ENCODE measurements at places on chromosomes 5 and 9.
A peak's percentile ranks its signal among the peaks of the same experiment; 100 is the strongest.

DNA sequence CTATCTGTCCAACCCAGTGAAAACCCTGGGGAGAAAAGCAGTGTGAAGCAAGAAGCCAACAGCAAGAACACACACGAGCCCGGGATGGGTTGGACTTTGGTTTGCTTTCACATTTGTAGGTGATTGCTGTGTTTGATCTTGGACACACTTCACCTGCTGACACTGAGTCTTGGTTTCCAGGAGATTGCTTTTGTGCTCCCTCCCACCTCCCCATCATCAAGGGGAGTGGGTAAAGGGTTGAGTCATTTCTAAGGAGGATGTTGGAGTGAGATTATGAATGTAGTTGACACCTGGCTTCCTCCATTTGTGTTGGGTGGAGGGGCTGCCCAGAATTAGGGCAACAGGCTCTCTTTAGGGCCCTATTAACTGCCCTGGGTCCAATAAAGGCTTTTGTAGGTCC, 37.5 kb downstream of the ANKDD1B start:
- DNase-seq: no peak

DNA sequence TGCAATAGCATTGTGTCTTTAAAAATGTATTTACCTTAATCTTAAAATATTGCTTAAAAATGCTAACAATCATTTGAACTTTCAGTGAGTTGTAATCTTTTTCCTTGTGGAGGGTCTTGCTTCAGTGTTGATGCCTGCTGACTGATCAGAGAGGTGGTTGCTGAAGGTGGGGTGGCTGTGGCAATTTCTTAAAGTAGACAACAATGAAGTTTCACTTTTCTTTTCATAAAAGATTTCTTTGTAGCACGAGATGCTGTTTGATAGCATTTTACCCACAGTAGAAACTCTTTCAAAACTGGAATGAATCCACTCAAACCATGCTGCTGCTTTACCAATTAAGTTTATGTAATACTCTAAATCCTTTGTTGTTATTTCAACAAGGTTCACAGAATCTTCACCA, 50.8 kb downstream of the NR3C1 start:
- no peak for DNase-seq

DNA sequence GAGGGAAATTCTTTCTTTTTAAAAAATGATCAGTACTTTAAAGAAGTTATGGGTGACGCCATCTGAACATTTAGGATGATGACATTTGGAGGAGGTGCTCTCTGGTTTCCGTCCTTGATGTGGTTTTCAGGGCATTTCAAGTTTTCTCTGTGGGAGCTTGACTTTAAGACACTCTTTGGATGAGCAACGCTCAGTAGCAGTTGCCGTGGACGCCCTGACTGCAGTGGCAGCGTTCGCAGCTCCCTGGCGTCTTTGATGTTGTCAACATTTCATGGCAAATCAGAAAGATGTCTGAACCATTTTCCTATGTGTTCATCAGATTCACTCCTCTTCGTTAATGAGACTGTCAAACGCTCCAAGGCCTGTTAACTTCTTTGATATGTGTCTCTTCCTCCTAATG, 86.1 kb downstream of the ZNF354C start:
- DNase-seq: no peak

DNA sequence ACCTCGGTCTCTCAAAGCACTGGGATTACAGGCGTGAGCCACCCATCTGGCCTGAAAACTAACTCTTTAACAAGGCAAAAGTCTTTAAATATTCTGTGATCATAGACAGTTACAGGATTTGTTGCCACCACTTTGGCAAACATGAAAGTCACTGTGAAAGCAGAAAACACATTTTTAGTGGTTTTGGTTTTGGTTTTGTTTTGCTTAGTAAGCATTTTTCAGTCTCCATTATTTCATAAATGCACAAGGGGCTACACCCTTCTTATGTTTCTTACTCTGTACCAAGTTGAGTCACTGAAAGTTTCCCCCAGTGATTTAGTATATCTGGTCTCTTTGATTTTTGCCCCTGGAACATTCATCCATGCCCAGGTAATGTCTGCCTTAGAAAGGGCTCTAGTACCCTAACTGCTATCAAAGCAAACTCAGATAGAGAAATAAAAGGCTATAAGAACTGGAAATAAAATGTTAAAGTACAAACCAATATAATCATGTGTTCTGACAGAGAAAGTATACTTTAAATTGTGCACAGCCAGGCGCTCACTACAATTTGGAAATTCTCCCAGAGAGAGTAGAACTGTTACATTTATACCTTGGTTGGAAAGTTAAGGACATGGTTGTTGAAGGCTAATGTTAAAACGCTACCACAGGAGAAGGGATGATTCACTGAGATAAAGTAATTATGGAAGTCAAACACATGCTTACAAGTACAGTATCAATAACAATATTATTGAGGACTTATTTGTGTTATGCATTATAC, 1022.5 kb upstream of the DMAC1 start:
- peak; percentile 37 for DNase-seq

DNA sequence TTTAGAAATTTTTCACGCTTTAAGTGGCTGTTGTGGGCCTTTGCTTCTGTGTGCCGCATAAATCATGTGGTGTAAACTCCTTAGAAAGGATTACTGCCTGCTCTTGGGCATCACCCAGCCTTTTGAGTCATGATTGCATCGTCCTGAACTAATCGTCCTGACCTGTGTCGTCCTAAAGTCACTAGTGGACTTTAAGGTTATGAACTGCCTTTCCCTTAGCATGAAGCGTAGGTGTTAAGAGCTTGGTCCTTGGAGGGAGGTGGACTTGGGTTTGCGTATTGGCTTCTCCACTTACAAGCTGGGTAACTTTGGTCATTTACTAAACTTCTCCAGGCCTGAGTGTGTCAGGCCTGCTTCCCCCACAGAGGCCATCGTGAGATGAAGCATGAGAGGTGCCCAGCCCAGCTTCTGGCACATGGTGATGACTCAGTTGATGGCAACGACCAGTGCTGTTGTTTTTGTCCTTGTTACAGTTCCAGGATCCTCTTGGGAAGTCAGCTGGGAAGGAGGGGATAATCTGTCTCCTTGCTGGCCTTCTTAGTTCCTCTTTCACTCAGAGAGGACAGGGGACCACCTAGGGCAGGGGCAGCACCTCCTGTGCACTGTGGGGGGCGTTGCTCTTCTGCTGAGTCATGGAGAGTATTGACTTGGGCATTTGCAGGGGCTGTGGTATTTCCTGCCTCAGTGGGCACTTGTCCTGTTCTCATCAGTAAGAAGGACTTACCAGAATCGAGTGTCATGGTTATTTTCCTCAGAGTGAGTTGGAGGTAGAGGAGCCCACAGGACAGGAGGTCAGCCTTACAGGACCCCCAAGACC, 54.2 kb upstream of the NCS1 start:
- DNase-seq: peak; percentile 64
